Esophagus squamous epithelium (tissue), 5 donors: ENCODE measurements at places on chromosomes 1 and 21. TPM values are rescaled to one million over a fixed set of nuclear protein-coding genes. Genes with fewer than 3 reads are reported as not detected.

Gene SLC35F3
- total RNA-seq, result 0.13 TPM

Gene GPX7
- total RNA-seq, result 9.9 TPM

GRCh38 chr1:63885899-63886298 is 112.1 kb downstream of the ROR1 start:
- DNase-seq, result no peak

- no peak for DNase-seq
Observed at GRCh38 chr1:15786581-15786980, 20.9 kb downstream of the UQCRHL start.

GRCh38 chr21:32772281-32773047 is 909 bp upstream of the PAXBP1 start:
- DNase-seq, result no peak

DNA sequence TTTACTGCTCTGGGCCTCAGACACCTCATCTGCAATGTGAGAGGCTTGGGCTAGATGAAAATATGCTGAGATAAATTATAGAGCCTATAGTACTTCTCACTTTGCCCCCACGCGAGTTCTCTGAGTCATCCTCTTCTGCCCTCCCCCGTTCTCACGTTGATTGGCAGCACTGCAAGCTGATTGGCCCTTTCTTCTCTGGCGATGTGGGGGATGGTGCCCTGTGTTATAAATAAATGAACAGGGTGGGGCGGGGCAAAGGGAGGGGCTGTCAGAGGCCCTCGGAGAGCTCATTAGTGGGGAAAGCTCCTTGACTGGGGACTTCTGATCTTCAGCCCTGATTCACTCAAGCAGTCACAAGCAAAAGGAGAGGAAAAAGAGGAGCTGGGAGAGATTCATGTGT is 64.3 kb upstream of the ZC3H12A start:
- DNase-seq, result no peak
